RPMI8226 (cell line): ENCODE measurements at places on chromosomes 2 and 18.

GRCh38 chr2:3298191-3298590 is 79.4 kb downstream of the EIPR1 start:
- DNase-seq, result no peak

DNA sequence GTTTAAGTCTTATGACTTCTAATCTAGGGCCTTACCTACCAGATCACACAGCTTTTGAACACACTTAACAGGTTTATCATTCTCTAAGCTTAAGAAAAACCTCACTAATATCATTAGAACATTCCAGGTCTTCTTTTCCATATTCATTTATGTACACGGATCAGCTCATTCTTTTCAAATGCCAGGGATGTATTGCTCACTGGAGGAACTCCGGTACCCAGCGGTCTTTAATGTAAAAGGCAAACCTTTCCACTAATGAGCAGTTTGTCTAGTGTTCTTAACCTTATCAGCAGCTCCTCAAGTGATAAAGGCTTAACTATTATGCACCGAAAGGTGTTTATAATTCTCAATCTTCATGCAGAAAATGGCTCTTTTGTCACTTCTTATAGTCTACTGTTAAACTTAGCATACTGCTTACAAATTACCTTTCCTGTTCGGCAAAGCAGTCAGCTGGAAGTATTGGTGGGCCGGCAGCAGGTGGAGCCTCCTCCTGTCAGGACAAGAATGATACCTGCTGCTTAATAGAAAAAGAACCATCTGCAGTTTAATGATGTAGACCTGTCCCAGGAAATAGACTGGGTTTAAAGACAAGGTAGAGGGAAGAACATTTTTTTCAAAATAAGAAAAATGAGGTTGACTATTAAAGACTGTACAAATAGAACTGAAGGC is 142.7 kb downstream of the FIGN start:
- DNase-seq, result no peak

GRCh38 chr18:46335534-46336101 is 231.4 kb downstream of the HAUS1 start:
- peak; percentile 36 for DNase-seq

- no peak for DNase-seq
Observed at GRCh38 chr2:74877376-74877775, 43.4 kb downstream of the HK2 start.

DNA sequence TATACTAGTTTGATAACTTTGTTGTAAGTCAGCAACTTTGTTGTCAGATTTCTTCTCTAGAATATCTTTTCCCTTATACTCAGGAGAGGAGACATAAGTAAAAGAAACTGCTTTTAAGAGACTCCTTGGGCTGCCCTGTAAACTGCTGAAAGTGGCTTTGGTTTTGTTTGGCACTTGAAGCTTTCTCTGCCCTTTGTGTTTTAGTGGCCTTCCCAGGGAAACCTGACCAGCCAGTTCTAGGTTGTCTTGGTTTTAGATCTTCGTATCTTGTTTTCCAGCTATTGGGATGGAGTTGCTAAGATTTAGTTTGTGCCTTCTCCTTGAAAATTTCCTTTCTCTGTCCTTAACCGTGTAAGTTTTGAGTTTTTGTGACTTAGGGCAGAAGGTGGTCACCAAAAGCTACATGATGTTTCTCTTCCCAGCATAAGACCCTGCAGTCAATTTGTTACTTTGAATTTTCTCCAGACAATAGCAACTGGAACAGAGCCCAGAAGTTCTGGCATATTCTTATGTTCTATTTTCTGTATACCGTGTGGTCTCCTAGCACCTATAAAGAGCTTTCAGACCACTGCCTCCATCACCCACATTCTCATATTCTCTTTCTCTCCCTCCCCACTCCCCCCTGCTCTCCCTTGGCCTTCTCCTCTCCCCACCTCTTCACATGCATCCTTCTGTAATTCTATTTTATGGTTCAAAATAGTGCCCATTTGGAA is 81.1 kb downstream of the BOLA3 start:
- no peak for DNase-seq

DNA sequence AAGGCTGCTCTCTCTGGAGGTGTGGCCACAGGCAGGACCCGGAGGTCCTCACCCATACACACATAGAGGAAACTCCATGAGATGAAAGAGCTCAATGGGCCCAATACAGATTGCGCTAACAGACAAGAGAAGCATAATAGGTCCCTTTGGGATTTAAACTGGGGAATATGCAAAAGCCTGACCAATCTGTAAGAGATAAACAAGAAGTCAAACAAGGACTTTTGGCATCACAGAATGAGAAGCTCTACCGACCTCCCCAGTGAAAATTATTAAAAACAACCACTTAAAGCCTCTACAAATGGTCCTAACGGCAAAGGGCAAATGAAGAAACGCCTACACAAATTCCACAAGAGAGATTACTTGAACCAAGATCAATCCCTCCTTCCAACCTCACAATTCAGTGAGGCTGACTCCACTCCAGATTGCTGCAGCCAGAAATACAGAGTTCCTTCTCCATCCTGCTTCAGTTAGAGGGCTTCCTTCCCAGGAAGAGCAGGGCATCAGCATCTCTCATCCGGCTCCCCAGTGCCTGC is 10.8 kb downstream of the IWS1 start:
- DNase-seq, result no peak

DNA sequence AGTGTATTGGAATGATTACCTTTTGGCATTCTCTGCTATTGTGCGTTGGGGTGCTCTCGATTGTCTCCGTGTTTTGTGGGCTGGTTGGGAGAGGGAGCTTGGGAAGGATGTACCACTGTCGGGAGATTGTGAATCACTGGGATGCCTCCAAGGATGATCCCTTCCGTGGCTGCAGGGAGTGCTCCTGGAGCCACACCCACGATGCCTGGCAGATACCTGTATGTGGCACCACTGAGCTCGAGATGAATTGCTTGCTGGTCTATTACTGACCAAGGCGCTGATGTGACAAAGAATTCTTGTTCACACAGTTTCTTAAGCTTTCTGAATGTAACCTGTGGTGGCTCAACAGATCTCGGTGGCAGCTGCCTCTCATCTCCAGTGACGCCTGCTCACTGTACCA is 159.7 kb upstream of the LHCGR start:
- no peak for DNase-seq

DNA sequence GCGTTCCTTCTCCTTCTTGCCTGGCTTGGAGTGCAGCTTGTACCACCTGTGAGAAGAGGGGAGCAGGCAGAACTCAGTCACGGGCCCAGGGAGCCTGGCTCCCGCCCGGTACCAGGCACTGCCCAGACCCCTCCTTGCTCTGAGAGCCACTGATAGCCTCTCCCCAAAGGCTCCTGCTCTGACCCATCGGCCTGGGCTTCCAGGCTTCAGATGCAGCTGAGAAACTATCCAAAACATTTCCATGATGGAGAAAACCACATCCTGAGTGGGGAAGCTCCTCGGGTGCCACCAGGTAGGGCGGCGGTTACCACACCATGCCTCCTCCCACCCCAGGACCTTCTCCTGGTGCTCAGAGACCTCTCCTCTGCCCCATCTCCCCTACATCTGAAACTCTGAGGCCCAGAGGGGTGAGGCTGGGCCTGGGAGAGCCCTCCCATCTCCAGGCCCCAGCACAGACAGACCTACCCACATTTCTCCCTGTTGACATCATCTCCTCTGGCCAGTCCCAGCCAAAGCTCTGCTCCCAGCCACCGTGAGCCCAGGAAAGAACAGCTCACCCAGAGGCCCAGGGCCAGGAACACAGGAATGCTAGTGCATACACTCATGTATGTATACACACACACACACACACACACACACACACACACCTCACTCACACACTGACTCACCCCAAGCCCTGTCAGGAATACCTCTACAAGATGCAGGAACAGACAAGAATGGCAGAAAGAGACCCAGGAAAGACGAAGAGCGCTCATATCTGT is 17.9 kb upstream of the SFXN5 start:
- DNase-seq, result no peak
